ENCODE measurements at places on chromosomes 5 and 9.
A peak's percentile ranks its signal among the peaks of the same experiment; 100 is the strongest.

DNA sequence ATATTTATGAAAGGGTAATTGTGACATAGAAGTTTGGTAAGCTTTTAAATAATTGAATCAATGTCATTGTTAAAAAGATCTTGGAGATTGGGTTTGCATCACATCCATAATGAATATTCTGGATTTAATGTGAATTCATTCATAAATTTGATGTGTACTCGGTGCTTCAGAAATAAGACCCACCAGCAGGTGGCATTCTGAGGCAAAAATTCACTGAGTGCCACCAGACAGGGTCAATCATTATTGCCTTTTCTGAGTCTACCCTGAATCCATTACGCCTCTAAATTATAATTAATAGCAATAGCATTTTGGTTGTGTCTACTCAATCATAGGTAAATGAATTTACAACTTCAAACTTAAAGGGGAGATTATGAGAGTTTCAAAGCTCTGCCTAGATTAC lies 1.0 kb downstream of the TRPC7 start:
- no peak for DNase-seq

- peak; percentile 8 for DNase-seq
Observed at GRCh38 chr5:103120607-103121200, 603 bp downstream of the PPIP5K2 start.

GRCh38 chr9:115353681-115354080 lies 235.7 kb upstream of the TNC start:
- DNase-seq = no peak

DNA sequence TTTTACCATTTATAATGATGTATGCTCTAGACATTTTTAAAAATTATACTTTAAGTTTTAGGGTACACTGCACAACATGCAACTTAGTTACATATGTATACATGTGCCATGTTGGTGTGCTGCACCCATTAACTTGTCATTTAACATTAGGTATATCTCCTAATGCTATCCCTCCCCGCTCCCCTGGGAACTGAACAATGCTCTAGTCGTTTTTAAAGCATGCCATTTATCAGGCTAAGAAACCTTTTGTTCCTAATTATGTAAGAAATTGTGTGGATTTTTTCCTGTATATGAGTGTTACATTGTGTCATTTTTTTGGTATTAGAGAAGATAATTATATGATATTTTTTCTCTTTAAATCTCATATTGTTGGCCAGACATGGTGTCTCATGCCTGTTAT lies 72.8 kb upstream of the SGCD start:
- no peak for DNase-seq

GRCh38 chr9:72305102-72305546 lies 59.9 kb downstream of the ZFAND5 start:
- DNase-seq = peak; percentile 28

- no peak for DNase-seq
Observed at GRCh38 chr9:92620845-92621244, 49.1 kb downstream of the IPPK start.

GRCh38 chr9:18718932-18719331 lies 245.0 kb downstream of the ADAMTSL1 start:
- DNase-seq = no peak

- DNase-seq = no peak
Observed at GRCh38 chr5:67268231-67269021, 71.8 kb upstream of the CD180 start.
